ENCODE measurements at places on chromosomes 3 and 15.

DNA sequence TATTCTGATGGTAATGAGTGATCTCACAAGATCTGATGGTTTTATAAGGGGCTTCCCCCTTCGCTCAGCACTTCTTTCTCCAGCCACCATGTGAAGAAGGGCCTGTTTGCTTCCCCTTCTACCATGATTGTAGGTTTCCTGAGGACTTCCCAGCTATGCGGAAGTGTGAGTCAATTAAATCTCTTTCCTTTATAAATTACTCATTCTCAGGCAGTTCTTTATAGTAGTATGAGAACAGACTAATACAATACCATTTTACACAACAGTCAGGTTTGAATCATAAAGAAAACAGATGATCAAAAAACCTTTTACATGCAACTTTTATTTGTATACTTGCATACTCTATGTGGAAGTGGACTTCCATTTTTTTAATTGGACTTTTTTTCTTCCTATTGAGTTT, 46.7 kb upstream of the CBLB start:
- DNase-seq: no peak

GRCh38 chr3:161104561-161105551, at the start of gene B3GALNT1:
B3GALNT1 (minus strand) TSS chr3:161105349; CDS start chr3:161086754, 18,595 bp downstream.
- peak; percentile 3 for DNase-seq

GRCh38 chr3:133934073-133934970, 38.6 kb upstream of the RAB6B start:
- no peak for DNase-seq

GRCh38 chr15:73633991-73634495, 854 bp upstream of the NPTN start:
- DNase-seq: no peak

- DNase-seq: no peak
Measured at GRCh38 chr15:76432604-76433003, 96.0 kb downstream of the ISL2 start.

DNA sequence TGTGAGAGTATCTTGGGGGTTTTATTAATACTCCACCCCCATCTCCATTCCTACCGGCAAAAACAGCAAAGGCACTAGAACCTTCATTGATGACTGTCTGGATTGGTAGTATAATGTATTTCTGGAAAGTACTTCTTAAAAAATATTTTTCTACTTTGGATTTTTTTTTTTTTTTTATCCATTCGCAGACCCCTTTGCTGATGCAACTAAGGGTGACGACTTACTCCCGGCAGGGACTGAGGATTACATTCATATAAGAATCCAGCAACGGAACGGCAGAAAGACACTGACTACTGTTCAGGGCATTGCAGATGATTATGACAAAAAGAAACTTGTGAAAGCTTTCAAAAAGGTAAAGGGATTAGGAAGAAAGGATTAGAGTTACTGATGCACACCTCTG, 1.2 kb downstream of the EIF1B start:
- no peak for DNase-seq

DNA sequence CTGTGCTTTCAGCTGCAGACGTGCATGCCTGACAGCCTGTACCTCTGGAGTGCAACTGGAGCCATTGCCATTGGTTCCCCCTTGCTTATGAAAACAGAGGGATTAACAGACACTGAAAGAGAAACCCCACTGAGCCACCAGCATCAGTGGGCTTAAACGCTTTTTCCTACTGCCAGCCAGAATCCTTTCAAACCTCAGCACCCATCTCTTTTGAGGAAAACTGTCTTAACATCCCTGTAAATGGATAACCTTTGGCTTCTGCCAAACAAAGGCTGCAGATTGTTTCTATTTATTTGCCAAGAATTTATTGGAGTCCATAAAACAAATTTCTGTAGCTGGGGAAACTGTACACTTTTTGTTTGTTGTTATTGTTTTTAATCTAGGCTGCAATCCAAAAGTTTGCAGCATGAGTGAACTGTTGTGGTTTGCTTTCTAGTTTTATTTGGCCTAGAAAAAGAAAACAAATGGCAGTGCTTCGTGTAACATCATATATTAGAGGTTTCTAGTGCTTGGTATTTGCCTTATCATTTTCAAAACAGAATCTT, 369.2 kb upstream of the IL12A start:
- DNase-seq: no peak

DNA sequence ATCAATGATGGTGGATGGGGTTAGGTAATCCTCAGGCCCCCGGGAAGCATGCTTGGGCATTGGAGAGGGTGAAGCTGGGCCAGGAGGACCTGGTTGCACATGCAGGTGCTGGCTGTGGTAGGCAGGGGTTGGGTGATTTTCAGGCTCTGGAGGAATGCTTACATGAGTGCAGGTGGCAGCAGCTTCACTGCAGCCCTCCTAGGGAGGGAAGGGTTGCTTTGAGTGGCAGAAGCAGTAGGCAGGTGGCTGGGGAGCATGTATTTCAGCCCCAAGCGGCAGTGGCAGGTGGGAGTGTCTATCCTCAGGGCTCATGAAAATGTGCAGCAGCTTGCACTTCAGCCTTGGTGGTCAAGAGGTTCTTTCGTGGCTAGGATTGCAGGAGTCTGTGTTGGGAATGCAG, 230.0 kb upstream of the CTNNB1 start:
- DNase-seq: no peak

- DNase-seq: no peak
Measured at GRCh38 chr15:45113380-45113990, 487 bp downstream of the DUOX2 start.

DNA sequence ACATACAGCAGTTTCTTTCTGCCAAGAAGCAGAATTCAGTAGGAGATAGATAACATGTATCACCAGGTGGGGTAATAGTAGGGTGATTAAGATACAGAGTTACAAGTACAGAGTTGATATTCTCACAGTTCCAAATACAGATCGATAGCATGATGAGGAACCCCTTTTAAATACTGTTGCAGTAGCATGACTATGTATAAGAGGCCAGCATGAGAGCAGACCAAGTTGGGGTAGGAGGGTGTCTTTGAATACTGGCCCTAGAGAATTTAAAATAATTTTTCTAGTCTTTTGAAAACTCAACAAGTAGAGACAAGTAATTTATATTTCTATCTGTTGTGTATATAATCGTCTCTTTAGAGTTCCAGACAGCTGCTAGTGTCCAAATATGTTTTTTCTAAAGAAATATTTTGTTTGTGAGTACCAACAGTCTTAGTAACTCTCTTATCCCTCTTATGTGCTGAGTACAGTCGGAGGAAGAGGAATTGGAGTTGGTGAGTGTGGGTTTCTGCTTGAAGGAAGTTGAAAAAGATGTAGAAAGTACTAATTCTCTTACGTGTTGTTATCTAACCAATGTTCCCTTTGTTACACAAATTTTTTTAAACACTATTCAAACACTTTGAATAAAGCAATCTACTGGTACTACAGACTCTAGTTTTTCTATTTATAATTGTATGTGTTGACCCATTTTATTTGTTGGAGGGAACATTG, 30.2 kb downstream of the LYSMD4 start:
- DNase-seq: no peak

DNA sequence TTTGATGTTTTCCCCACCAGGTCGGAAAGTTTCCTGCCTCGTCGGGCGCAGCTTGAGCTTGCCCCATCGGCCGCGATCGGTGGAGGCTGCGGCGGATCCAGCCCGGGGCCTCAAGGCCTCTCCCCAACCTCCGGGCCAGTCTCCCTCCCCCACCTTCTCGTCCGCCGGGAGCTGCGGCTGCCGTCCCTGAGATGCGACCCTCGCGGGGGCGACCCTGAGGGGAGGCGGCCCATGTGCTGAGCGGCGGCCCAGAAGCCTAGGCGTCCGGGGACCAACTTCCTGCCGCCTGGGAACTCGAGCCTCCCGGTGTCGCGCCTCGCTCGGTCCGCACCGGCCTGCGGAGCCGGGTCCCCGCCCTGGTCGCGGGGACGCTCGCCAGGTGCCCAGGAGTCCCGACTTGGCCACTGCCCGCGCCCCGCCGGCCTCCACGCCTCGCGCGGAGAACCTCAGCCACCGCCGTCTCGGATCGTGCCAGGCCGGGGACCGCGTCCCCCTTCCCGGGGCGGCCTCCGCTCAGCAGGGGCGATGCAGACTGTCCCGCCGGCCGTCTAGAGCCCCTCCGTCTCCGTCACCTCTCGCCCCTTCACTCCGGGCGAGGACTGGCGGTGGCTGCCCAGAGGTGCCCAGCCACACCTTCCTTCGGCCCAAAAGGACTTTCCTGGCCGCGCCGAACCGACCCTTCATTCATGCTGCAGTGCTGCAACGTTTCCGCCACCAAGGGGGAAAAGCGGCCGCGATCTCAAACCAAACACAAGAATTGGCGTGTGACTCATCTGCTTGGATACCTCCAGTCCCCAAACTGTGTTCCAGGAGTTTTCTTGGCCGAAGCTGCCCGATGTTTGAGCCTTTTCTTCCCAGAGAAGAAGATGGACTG, 656 bp downstream of the SLMAP start:
- no peak for DNase-seq

GRCh38 chr15:70297465-70298058, 199.8 kb upstream of the TLE3 start:
- DNase-seq: no peak

Data from stimulated activated CD4-positive, alpha-beta T cell treated with anti-CD3 and anti-CD28 coated beads, Interleukin-15, amount 100 ng/mL, for 1 hour (primary cell).